ENCODE measurements at places on chromosomes 12 and 14.

- peak; percentile 54 for DNase-seq
These were observed 2.1 kb downstream of the SAMD4A start for GRCh38 chr14:54568821-54569595.

GRCh38 chr12:19829100-19829853 is 390.0 kb downstream of the AEBP2 start:
- DNase-seq: no peak

DNA sequence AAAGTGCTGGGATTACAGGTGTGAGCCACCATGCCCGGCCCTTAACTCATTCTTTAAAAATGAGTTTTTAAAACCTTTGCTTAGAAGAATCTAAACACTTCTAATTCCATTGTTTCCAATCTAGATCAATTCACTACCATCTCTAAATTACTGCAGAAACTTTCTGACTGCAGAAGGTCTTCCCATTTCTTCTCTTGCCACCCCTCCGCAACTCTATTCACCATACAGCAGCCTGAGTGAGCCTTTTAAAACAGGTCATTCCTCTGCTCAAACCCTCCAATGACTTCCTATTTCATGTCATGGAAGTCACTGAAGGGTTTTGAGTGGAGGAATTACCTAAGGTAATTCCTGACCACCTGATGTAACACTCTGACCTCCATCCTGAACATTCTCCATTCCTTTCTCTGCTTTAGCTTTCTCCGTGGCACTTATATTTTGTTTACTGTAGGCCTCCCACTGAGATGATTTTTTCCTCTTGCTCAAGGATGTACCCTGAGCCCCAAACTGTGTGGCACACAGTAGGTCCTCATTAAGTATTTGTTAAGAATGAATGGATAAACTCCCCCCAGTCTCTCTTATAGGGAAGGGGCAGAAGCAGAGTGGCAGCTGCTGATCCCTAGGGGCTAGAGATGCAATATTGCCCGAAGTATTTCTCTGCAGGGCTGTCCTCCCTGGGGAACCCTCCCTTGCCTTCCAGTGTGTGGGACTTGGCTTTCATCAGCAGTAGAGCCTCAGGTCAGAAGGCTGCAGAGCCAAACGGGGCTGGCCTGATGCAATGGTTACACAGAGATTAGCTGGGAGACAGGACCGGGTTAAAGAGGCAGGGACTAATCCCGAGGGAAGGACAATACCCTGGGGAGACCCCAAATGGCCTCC is 1.2 kb downstream of the DDIT3 start:
- peak; percentile 74 for DNase-seq

- DNase-seq: no peak
These were observed 480.0 kb upstream of the SYT1 start for GRCh38 chr12:78384541-78384940.

DNA sequence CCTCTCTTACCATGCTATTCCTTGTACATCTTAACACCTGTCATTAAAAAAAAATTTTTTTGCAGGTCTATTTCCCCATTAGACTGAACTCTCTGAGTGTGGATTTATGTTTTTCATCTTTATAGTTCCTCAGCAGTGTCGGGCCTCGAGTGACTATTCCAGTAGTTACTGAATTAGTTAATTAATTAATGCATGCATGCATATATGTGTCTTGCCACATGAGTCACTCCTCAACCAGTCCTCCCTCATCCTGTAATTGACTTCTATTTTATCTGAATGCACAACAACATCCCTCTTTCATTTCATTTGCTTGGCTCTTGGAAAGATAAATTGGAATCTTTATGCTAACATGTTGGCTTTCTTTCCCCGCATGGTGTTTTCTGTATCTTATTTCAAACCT is 35.6 kb downstream of the ERG28 start:
- no peak for DNase-seq

DNA sequence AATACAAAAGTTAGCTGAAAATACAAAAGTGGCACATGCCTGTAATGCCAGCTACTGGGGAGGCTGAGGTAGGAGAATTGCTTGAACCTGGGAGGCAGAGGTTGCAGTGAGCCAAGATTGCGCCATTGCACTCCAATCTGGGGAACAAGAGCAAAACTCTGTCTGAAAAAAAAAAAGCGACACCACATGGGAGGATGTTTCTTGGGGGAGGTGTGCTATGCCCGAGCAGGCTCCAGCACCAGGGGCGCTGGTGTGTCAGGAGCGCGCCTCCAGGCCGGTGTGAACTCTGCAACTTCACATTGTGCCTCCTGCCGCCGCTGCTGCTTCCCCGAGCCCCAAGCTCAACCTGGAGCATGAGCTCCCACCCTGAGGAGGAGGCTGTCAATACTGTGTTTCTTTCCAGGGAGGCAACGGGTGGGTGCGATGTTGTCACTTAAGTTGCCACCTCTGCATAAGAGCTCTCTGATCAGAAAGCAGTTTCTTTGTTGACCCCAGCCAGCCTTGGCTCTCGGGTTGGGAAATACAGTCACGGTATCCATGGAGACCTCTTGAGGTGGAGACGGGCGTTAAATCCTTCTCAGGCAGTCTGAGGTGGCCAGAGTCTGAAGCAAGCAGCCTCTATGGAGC is 18.9 kb downstream of the DEGS2 start:
- peak; percentile 20 for DNase-seq

GRCh38 chr12:42447371-42447786 is 121.4 kb downstream of the PPHLN1 start:
- DNase-seq: no peak
